CD4-positive, alpha-beta T cell treated with Interleukin-6 at 100 ng/mL for 8 hours (primary cell): ENCODE measurements at places on chromosomes 4 and X.

DNA sequence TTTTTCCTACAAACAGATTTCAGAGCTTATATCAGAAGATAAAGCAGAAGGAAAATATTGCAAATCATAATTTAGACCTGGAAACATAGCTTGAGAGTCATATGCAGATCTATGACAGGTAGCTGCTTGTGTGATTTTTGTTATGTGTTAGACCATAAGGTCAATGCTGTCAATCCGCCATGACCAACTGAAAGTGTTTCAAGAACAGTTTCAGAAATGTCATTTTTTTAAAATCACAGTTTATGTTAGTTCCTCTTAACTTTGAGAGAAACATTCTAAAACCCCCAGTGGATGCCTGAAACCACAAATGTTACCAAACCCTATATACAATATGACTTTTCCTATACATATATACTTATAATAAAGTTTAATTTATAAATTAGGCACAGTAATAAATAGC is 391.3 kb upstream of the FAM241A start:
- DNase-seq: no peak

- DNase-seq: no peak
These were observed 73.5 kb downstream of the WDFY3 start for GRCh38 chr4:84892950-84893349.

GRCh38 chr4:25976780-25977179 is 62.8 kb downstream of the SMIM20 start:
- no peak for DNase-seq

- DNase-seq: no peak
These were observed 180.0 kb downstream of the WDFY3 start for GRCh38 chr4:84786478-84786877.

DNA sequence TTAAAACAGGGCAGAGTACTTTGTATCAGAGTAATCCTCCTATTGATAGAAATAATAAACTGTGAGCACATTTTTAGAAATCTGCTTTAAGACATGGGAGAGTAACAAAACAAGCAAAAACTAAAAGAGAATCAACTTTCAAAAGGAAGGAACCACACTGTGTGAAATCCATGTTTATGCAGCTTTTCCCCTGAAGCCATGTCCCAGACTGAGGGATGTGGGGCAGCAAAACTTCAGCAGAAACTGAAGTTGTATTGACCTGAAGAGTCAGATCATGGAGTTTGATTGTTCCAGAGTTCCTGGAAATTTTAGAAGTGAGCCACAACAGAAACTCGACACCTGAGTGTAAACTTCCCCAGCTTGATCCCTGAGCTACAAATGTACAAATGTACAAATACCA is 53.2 kb downstream of the COMMD8 start:
- DNase-seq: no peak
